ENCODE measurements at places on chromosomes 1 and 21. TPM values are rescaled to one million over a fixed set of nuclear protein-coding genes. Genes with fewer than 3 reads are reported as not detected.

The OR2M3 gene
- not detected for total RNA-seq

The CLDN17 gene
- total RNA-seq, result 0.56 TPM

The DVL1 gene
- total RNA-seq, result 81.8 TPM

The NRIP1 gene
- 25.4 TPM for total RNA-seq

The EDARADD gene
- 6.8 TPM for total RNA-seq

All from airway epithelial cell (primary cell).